ENCODE measurements at places on chromosomes 6 and 20.

DNA sequence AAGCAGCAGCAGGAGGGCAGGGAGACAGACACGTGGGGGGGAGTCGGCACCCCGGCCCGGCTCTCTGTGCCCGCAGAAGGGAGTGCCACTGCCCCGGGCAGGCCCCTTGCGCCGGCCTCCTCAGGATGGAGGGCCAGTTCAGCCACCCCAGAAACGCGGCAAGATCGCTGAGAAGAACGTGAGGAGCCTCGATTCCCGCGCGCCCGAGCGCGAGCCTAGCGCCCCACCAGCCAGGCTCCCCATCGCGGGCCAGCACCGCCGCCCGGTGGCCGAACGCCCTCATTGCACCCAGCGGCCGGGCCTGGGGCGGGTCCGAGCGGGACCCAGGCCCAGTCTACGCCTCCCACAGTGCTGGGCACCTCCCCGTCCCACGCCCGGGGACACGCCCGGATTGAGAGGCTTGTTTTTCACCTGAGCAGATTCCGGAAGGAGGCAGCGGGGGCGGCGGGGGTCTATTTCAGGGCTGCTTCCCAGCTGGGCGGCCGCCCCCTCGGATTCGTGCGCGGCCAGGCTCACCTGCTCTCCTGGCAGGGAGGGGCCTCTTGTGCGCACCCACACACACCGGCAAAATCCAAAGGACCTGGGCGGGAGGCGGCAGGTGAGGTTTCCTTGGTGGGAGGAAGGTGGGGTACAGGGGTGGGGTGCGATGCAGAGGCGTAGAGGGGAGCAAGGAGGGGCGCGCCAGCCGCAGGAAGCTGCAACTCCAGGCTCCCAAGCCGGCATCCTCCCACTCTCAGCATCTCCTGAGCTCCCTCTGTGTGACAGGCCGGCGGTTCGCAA, 9.0 kb upstream of the GRM4 start:
- DNase-seq: peak; percentile 74

DNA sequence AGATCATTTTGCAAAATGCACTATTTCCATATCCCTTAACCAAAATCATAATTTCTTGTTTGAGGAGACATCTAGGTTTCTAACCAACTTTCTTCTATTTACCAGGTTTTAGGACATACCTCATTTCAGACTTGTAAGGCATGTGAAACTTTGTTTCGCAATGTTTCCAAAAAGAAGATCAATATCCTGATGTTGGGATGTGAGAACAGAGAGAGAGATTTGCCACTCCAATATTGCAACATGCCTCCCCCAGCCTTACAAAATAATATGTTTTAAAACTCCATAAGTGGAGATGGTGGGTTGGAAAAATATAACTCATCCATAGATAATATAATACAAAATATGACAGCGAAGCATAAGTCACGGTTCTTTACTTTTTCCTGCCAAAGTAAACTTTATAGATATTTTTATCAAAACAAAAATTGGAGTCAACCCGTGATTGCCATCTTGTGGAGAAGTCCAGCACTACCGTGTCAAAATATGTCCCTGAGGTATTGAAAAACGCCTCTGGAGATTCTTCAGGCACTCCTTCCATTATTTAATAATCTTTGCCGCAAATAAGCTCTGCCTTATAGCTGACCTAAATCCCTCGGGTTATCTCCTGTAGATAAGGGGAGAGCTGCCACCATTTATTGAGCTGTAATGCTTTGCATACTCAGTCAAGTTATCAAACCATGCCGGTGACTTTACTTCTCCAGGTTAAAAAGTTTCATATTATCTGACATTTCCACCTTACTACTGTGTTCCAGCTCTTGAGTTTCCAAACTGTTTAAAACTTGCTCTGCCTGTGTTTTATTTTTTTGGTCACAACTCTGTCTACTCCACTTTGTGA, 534.2 kb downstream of the HACE1 start:
- DNase-seq: peak; percentile 24

- no peak for DNase-seq
These were observed 109.8 kb downstream of the UNC5CL start for GRCh38 chr6:40929176-40929575.

- no peak for DNase-seq
These were observed 23.6 kb downstream of the XRN2 start for GRCh38 chr20:21326700-21327099.

- DNase-seq: no peak
These were observed 307.3 kb downstream of the SYNE1 start for GRCh38 chr6:152329638-152330448.

DNA sequence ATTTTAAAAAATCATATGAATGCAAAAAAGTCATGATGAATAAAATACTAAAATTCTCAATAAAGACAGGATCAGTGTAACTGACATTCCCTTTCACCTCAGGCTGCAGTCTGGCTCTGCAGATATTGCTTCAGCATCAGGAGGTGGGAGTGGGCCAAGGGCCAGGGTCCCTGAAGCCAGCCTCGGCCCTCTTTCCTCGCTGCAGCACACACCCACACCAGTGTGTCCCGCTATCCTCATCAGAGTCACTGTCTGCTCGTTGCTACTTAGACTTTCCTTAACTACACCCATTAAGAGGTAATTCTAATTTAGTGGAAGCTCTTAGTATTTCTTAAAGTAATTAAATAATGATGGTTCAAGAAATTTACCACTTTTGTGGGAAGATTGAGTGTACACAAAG, 298.2 kb downstream of the UBE3D start:
- DNase-seq: no peak
